Stomach (tissue), 19 donors: ENCODE measurements at places on chromosomes 7 and 10. TPM values are rescaled to one million over a fixed set of nuclear protein-coding genes. Genes with fewer than 3 reads are reported as not detected.
A peak's percentile ranks its signal among the peaks of the same experiment; 100 is the strongest.

- DNase-seq: no peak
Measured at GRCh38 chr7:115387137-115387536, 465.2 kb downstream of the MDFIC start.

PTPN20 gene
- total RNA-seq: not detected

DNA sequence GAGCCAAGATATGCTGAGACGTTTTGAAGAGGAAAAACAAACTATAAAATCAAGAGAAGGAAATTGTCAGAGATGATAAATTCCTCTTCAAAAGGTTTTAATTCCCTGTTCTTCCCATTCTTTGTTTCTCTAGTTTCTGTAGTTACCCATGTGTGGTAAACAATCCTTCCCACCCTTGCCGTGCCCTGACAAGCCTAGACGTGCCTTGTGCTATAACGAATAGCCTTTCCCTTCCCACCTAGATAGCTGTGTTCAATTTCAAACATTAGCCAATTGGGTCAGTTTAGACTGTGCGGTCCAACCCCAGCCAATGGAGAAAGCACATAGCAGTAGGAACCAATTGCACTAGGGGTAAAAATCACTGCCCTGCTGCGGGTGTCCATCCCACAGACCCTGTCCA lies 138.1 kb downstream of the RALA start:
- no peak for DNase-seq

INMT gene
- total RNA-seq: 24.2 TPM

GRCh38 chr7:77975672-77976480 lies 177.3 kb downstream of the PHTF2 start:
- DNase-seq: no peak

DNA sequence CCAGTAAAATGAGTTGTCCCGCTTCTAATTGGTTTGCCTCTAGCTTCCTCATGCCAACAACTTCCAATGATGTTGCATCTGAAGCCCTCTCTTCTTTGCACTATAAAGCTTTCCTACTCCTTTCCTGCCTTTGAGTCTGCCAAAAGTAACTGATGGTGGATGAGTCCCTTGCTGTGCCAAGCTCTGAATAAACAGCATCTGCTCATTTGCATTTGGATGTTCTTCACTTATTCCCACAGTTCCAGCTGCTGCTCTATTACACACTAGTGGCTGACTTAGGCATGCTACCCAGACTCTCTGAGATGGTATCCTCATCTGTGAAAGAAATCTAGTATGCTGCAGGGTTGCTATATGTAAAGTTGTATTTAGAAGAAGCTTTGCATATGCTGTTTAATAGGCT lies 24.9 kb downstream of the SFR1 start:
- DNase-seq: no peak

NRCAM gene
- total RNA-seq: 9.4 TPM

LBX1 gene
- total RNA-seq: not detected

GRCh38 chr10:33276282-33276923 lies 58.1 kb downstream of the NRP1 start:
- no peak for DNase-seq

EEPD1 gene
- total RNA-seq: 46.1 TPM

GRCh38 chr7:4714767-4715409 lies 32.8 kb downstream of the FOXK1 start:
- no peak for DNase-seq

NCF1 gene
- 7.1 TPM for total RNA-seq

TMEM184A gene
- 12.1 TPM for total RNA-seq

CYCS gene
- total RNA-seq: 34.5 TPM

GRCh38 chr10:17053513-17053912 lies 76.1 kb downstream of the CUBN start:
- no peak for DNase-seq

GRCh38 chr10:845526-845925 lies 86.0 kb downstream of the LARP4B start:
- no peak for DNase-seq

DNA sequence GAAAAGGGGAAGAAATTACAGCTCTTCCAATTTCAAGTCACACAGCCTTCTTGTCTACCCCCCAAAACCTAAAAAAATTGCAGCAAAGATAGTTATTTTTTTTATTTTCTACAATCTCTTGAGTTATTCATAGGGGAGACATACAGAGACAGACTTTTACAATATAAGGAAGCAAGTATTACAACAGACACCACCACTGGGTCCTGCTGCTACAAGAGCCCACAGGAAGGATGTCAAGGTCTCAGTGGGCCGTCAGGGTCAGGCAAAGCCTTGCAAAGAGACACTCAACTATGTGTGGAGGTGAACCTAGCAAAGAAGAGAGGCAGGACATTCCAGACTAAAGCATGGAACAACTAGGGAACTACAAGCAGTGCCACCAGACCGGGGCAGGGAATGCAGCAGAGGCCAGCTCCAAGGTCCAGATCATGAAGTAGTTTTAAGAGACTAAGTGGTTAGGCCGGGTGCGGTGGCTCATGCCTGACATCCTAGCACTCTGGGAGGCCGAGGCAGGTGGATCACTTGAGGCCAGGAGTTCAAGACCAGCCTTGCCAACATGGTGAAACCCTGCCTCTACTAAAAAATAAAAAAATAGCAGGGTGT lies 28.2 kb upstream of the ZCCHC24 start:
- DNase-seq: no peak

- no peak for DNase-seq
Measured at GRCh38 chr10:30026080-30026479, 33.3 kb downstream of the JCAD start.

DNA sequence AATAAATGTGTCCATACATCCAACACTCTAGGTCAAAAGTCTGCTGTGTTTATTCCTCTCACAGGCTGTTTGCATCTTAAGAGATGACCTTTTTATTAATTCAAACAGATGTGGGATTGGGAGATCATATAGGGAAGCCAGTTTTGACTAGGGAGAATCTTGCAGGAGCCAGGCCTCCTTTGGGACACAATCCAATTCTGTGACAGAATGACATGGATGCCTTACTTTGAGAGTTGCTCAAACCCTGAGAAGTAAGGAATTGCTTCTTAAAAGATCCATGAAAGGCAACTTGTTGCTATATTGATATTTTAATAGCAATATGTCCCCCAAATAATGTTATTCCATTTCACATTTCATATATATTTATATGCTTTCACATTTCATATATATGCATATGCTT lies 53.5 kb upstream of the CACNB2 start:
- DNase-seq: no peak

DNA sequence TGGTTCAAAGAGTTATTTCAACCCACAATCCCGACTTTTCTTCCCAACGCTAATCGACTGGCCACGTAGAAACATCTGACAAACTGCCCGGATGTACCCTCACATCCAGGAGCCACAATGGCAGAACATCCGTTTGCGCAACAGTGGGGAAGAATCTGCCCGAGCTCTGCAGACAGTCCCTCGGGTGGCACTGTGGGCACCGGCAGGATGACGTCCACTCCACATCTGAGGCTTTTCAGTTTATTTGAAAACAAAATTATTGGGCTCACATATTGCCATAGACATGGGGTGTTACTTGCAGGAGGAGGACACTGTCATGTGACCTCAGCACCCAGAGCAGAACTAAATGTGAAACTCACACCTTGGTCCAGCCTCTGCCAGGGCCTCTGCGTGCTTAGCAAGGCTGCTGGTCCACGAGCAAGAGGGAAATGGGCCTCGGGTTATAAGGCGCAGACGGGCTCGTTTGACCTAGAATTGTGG lies 84.1 kb downstream of the MKI67 start:
- no peak for DNase-seq

- no peak for DNase-seq
Measured at GRCh38 chr7:103501206-103501605, 55.2 kb upstream of the SLC26A5 start.

MALRD1 gene
- not detected for total RNA-seq

- DNase-seq: no peak
Measured at GRCh38 chr7:64878684-64879083, 24.4 kb upstream of the ZNF273 start.

DNA sequence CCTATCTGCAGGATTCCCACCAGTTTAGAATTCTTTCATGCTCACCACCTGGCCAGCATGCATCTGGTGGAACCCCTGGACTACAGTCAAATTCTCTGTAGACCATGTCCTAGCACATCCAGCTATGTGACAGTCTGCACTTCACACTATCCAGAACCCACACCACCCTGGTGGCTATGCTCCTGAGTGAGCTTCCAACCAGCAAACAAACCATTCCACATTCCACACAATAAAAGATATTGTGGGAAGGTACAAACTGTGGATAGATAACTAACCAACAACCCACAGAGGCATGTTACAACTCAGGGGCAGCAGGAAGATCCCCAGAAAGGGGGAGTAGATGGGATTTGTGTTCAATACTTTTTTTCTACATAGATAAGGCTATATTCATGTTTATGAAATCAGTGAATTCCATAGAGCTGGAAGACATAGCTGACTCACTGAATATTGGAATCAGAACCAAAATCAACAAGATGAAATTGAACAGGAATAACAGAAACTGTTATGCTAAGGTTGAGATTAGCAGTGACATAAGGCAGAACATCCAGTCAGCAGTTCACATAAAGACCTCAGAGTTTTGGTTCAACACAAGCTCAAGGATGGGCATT lies 72.5 kb downstream of the LRRC17 start:
- no peak for DNase-seq

- DNase-seq: no peak
Measured at GRCh38 chr7:51029131-51029530, 246.4 kb upstream of the GRB10 start.

DNA sequence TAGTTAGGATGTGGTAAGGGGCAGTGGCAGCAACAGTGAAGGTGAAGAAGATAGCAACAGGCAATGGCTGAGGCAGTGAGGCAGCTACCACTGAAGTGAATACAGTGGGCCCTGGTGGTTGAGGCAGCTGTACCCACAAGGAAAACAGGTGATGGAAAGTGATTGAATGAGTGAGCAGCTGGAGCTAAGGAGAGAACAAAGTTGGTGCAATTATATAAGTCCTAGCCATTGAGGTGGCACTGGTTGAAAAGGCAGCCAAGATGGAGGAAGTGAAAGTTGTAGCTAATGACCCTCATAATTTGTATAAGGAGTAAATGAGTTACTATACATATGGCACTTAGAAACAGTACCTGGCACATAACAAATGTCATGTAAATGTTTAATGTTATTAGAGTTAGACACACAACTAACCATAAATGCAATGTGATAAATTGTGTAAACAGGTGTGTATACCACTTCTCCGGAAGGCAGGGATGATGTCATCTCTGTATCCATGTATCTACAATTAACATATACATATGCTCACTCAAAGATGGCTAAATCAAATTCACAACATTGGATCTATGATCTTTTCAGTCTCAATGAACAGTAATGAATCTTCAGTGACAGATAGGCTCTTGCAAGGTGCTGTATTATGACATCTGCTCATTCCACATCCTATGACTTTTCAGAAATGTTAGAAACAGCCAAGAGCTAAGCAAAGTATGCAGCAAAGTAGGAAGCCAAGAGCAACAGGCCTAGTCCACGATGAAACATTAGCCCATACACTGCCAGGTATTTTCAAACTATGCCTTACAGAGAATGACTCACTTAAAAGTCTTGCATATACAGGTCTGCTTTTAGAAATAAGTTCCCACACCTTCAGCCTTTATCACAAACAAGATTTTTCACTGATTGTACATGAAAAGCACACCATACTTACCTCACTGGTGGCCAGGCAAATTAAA lies 10.7 kb downstream of the XPNPEP1 start:
- DNase-seq: no peak

DNA sequence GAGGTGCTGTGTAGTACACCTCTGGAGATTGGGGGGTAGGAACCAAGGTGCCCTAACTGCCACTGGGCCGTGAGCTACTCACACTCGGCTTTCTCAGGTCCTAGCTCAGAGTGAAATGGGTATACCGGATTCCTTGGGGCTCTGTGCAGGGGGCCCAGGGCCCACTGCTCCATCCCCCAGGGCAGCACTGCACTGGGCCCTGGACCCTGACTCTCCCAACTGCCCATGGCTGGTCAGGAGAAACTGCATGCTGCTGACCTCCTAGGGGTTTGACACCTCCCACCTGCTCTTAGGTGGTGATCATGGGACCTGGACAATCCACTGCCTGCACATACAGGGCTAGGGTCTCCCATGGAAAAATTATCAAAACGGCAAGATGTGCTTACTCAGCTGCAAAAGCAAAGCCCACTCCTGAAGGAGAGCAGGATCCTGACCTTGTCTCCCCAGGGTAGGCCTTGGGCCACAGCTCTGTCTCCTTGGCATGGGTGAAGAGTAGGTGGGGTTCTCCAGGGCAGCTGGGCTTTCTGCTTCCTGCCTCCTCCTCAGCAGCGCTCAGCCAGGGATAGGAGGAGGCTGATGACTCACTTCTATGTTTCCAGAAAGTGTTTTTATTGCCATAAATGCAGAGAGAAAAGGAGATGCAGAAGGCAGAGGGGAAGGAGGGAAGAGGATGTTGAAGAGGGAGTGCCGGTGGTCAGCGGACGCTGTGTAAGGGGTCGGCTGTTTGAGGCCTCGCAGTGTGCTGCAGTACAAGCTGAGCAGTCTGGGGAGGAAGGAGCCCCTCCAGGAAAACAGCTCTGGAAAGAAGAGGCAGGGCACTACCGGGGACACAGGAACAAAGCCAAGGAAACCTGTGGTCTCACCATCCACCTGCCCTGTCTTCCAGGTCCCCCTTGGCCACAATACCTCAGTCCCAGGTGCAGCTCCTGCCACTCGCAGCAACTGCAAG lies 107.8 kb downstream of the ARHGAP22 start:
- DNase-seq: peak; percentile 13

DNA sequence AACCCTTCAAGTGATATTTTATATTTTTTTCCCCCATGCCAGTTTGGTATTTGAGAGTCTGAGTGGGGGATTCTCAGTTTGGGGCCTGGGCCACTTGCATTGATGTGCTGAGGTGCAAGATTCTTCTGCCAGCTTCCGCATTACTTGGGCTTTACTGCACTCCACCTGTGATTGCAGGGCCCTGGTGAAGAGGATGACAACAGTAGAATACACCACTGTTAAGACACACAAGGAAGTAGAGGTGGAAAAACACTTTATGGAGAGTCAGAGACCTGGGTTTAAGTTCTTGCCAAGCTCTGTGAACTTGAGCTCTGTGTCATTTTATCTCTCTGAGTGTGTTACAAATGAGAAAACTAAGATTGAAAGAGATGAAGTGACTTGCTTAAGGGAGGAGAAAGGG lies 209.4 kb downstream of the LRMDA start:
- DNase-seq: no peak

C10orf90 gene
- total RNA-seq: not detected
